ENCODE measurements at places on chromosomes 6 and 20.

GRCh38 chr6:132289756-132290155 lies 111.5 kb downstream of the MOXD1 start:
- no peak for DNase-seq

DNA sequence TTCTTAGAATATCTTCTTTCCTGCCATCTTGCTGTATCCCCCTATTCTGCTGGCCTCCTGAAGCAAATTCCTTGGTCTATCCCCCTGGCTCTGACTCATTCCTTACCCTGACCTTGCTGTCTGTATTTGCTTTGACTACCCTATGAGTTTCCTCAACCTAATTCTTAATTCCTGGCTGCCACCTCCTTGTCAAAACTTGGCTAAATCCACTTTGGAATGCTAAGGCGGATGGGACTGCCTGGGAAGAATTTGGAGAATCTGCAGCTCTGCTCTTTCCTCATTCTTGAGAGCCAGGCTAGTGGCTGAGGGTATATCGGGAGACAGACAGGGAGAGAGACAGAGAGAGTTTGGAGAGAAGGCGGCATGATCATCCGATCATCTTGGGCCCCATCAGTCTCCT lies 24.4 kb downstream of the CAP2 start:
- DNase-seq = no peak

- DNase-seq = no peak
Observed at GRCh38 chr6:108163644-108164542, 1.9 kb upstream of the NR2E1 start.

DNA sequence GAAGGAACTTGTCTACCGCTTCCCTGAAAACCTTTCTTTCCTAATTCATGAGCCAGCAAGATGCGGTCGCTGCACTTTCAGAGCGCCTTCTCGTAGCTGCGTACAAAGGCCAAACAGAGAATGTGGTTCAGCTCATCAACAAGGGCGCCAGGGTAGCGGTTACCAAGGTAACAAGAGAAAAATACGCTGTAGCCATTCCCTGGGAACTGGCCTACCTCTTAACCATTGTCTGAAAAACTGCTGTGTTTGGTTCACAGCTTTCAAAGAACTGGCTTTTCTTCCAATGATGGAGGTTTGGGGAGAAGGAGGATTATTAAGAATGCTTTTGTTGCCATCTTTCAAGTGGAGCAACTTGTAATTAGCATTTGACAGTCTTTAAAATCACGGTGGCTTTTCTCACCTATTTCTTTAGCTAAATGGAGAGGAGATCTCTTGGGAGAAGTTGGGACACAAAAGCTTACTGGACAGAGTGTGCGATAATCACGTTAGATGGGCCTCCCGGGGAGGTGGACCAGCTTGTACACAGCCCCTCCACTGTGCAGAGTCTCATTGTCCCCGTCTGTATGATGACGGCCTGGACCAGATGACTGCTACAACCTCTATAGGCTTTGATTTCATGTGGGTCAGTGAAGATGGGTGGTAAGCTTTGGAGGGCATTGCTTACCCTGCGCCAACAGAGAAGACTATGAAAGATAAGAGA lies 71.5 kb downstream of the LYRM2 start:
- no peak for DNase-seq

DNA sequence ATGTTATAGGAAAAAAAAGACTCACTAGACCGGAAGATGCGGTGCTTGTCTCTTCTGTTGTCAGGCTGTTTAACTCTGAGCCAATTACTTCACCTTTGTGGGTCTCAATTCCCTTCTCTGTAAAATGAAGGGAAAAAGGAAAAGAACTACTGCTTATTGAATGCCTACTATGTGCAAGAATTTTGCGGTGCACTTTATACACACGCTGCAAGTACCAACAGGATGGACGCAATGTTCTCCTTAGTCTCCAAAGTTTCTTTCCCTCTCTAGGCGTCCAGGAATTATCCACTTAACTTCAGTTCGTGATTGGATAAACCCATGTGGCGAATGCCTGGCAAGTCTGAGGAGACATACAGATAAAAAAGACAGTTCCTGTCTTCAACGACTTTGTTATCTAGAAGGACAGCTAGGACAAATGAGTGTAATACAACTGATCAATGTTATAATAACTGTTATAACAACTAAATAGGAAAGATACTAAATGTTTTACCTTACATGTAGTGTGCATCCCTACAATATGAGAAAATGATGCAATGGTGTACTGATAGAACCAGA lies 69.0 kb upstream of the JARID2 start:
- no peak for DNase-seq

GRCh38 chr20:19973961-19974629 lies 43.1 kb upstream of the NAA20 start:
- DNase-seq = no peak

- no peak for DNase-seq
Observed at GRCh38 chr6:72464791-72465691, 156.8 kb upstream of the KCNQ5 start.

DNA sequence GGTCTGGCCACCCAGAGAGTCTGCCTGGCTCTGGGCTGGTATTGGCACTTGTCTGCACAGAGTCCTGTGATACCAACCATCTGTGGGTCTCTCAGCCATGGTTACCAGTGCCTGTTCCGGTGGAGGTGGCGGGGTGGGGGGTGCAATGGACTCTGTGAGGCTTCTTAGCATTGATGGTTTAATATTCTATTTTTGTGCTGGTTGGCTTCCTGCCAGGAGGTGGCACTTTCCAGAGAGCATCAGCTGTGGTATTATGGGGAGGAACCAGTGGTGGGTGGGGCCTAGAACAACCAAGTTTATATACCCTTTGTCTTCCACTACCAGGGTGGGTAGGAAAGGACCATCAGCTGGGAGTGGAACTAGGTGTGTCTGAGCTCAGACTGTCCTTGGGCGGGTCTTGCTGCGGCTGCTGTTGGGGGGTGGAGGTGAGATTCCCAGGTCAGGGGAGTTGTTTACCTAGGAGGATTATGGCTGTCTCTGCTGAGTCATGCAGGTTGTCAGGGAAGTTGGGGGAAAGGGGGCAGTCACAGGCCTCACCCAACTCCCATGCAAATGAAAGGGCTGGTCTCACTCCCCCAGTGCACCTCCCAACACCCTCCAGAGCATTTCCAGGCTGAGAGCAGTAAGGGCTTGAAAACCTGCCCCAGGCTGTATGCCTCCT lies 117.5 kb downstream of the FLRT3 start:
- DNase-seq = no peak

- DNase-seq = no peak
Observed at GRCh38 chr20:51139891-51140290, 117.0 kb upstream of the KCNG1 start.

GRCh38 chr6:35674594-35674993 lies 14.1 kb downstream of the FKBP5 start:
- no peak for DNase-seq

GRCh38 chr6:30615219-30615957 lies 1.7 kb downstream of the PPP1R10 start:
- no peak for DNase-seq

DNA sequence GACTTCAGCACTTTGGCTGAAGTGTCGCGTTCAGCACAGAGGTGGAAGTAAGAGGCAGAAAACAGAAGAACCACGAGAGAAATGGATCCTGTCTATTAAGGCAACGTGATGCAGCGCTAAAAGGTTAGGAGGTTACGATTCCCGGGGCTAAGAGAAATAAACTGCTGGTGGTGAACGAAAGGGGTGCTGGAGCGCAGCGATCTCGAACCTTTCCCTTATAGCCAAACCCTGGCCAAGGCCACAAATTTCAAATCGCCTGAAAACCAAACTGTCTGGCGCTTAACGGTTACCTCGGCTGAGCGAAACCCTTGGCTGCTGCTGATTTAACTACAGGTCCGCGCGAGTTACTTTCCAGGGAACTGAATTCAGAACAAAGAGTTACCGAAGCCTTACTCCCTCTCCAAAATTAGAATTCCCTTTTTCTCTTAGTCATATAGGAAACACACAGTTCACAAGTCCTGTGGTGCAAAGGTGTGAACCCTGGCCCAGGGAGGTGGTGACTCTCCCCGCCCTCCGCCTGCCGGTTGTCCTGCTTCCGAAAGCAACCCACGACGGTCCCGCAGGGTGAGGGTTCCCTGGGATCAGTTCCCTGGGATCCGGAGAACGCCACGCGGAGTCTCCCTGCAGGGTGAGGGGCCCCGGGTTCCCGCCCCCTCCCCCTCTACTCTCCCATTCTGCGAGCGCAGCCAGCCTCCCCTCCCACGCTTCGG lies 1.3 kb upstream of the SLC35D3 start:
- no peak for DNase-seq

DNA sequence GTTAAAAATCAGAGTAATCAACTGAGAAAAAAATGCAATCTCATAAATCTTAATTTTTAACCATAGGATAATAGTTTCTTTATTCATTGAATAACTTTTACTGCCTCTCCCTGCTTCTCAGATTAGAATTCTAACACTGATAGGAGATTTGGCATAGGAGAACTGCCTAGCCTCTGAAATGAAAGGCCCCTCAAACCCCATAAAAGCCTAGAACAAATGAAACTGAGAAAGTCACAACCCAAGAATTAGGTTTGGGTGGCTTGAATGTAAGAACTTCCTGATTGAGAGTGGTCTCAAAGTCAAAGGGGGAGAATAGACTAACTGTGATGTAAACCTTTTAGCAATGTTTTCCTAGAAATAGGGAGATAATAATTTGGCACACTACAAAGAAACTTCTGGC lies 52.2 kb downstream of the SAMD5 start:
- no peak for DNase-seq

DNA sequence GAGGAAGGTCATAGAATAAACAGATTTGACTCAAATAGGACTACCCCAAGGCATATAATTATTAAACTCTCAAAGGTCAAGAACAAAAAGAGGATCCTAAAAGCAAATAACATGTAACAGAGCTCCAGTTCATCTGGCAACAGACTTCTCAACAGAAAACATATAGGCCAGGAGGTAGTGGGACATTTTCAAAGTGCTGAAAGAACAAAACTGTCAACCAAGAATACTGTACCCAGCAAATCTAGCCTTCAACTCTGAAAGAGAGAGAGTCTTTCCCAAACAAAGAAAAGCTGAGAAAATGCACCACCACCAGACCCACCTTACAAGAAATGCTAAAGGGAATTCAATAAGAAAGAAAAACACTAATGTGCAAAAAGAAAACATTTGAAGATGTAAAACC lies 11.9 kb downstream of the NQO2 start:
- DNase-seq = no peak

GRCh38 chr6:31639449-31639861 lies 13.0 kb downstream of the BAG6 start:
- no peak for DNase-seq

DNA sequence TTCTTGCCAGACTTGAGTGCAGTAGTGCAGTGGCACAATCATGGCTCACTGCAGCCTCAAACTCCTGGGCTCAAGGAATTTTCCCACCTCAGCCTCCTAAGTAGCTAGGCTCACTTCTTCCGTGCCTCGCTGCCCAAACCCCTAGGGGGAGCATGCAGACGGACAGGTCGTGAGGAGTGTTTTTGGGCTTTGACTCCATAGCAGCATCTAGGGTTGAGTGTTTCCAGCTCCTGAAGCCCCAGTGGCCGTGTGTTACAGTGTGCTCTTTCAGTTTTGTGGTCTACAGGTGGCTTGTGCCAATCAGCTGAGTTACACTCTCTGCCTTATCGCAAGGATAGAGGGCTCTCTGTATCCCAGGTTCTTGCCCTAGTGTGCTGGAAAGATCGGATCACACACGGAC lies 33.4 kb downstream of the NCOA3 start:
- DNase-seq = no peak

DNA sequence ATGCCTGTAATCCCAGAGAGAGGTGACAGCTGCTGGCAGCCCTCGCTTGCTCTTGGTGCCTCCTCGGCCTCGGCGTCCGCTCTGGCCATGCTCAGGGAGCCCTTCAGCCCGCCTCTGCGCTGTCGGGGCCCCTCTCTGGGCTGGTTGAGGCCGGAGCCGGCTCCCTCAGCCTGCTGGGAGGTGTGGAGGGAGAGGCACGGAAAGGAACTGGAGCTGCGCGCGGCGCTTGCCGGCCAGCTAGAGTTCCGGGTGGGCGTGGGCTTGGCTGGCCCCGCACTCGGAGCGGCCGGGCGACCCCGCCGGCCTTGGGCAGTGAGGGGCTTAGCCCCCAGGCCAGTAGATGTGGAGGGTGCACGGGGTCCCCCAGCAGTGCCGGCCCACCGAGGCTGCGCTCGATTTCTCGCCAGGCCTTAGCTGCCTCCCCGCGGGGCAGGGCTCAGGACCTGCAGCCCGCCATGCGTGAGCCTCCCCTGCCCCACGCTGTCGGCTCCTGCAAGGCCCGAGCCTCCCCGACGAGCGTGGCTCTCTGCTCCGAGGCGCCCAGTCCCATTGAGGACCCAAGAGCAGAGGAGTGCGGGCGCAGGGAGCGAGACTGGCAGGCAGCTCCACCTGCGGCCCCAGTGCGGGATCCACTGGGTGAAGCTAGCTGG lies 34.6 kb downstream of the C6orf52 start:
- DNase-seq = no peak

- no peak for DNase-seq
Observed at GRCh38 chr6:9985481-9985880, 429.4 kb downstream of the TFAP2A start.

DNA sequence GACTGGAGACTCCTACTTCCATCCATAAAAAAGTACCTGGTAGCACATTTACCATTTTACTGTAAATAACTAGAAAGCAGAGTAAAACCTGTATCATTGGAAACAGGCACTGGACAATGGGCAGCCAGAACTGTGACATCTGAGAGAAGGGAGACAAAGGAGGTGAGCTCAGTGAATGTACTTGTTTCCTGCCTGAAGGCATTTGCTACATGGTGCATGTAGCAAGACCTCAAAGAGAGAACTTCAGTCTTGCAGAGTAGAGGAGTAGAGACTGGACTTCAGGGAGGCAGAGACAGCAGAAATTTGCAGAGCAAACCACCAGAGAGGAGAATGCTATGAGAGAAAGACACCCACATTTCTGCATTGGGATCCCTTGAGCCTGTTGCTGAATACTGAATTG lies 171.0 kb upstream of the CCN2 start:
- no peak for DNase-seq

DNA sequence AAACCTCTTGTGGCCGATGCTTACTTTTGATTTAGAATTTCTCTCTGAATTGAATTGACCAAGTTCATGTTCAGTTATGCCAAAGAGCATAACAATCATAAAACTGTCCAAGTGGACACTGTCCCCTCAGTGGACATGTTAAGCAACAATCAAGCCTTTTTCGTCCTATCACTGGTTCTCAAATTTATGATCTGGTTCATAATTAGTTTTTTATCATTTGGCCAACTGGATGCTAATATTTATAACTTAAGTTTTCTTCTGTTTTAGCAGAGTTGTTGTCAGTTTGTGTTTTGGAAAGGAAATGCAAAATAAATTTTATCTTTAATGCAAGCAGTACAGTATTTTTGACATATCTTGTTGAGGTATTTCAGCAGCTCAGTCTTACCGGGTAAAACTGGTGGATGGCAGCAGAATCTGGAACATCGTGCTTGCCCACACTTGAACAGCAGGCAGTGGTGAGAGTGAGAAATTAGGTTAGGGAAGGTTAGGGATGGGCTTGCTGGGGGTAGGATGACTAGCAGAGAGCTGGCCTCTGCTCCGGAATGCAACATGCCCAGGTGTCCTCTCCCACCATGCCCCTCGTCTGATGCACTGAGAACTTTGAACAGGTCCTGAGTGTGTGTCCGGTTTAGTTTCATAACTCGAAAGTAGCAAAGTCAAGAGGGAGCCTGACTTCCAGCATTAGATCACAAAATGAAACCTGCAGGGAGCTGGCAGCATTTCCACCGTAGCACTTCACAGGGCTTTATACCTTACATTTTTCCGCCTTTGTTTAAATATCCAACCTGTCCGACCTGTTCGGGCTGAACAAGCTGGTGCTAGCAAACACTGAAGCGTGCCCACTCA lies 93.1 kb downstream of the RREB1 start:
- no peak for DNase-seq

- DNase-seq = no peak
Observed at GRCh38 chr6:6221787-6222535, 98.5 kb downstream of the F13A1 start.

Measured in T-helper 1 cell (primary cell).